ENCODE measurements at places on chromosomes 4 and X.

DNA sequence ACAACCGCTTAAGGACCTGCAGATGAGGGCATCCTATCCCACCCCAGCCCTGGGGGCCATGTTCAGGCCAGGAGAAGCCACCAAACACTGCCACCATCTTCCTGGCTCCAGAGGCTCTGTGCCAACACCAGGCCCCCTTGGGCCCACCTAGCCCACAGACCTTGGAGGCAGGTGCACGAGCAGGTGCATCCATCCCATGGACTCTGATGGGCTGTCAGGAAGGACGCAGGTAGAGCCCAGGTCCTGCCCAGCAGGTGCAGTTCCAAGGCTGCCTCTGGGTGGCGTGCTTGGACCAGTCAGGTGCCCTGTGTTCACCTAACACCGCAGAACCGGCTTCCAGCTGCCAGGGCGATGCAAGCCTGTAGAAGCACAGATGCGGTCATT lies 22.8 kb upstream of the PDE6B start:
- DNase-seq = peak; percentile 69

- DNase-seq = no peak
Observed at GRCh38 chrX:912677-913076, 282.1 kb downstream of the SHOX start.

DNA sequence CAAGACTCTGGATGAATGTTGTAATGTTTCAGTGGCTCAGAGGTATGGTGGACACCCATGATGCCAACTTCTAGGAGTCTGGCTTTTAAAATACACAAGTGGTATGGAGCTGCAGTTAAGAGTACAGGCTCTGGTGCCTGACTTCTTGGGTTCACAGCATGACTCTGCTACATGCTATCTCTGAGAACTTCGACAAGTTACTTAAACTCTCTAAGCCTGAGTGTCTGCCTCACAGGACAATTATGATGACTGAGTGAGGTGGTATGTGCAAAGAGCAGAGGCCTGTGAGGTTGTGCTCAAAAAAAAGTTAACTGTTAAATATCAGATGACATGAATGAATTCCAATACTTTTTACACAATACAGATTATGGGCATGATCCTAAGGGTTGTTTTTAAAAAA lies 90.9 kb upstream of the SRD5A3 start:
- DNase-seq = no peak

DNA sequence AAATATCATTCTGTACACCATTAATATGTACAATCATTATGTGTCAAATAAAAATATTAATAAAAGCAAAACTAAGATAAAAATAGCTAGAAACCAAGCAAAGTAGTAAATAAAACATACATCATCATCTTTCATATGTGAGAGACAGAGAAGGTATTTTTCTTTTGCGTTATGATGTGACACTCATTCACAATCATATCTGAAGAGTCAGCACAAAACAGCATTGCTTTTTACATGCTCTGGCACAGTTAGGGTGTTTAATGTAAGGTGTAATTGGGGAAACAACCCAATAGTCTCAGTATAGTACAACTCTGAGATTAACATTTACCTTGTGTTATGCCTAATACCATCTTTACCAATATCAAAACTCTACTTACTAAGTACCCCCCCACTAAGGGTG lies 376.6 kb downstream of the TMA16 start:
- no peak for DNase-seq

- DNase-seq = no peak
Observed at GRCh38 chrX:39244147-39244546, 442.9 kb downstream of the MID1IP1 start.

DNA sequence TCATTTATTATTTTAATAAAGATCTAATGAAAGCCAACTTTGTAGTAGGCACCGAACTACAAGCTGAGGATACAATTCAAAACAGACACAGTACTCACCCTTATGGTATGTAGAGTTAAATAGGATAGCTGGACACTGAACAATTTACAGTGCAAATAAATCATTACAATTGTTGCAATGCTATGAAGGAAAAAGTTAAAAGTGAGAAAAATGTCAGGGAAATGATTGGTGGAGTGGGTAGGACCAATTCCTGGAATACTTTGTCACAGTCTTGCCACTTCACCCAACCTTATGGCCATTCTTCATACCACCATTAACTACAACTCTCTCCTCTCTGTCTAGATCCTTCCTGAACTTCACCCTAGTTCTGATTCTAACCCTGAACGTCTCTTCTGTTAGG lies 70.1 kb upstream of the CCSER1 start:
- DNase-seq = no peak

GRCh38 chr4:103915224-103915869 lies 195.6 kb upstream of the TACR3 start:
- no peak for DNase-seq

- no peak for DNase-seq
Observed at GRCh38 chr4:52069571-52069970, 18.5 kb downstream of the SPATA18 start.

DNA sequence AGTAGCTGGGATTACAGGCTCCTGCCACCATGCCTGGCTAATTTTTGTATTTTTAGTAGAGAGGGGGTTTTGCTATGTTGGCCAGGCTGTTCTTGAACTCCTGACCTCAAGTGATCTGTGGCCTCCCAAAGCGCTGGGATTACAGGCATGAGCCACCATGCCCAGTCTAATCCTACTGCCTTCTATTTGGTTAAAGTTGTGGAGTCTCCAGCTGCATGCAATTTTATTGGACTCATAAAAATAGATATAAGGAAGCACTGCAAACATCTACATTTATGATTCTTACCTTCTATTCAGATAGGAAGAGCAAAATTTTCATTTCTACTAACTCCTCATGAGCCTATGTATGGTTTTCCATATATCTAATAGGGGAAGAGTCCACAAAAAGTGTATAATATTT lies 13.7 kb downstream of the RIPPLY1 start:
- DNase-seq = no peak

DNA sequence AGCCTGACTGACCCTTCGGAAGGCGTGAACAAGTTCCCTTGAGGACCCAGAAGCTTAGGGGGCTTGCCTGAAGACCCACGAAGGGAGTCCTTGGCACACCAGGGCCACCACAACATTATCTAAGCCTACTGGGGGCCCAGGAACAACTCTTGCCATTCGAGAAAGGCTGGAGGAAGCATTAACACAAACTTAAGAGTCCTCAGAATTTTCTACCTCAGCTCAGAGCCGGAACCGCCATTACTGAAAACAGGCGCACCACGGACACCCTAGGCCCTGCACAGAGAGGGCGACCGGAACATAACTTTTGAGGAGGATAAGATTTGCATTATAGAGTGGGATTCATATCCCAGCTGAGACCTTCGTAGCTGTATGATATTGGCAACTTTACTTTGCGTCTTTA lies 229.1 kb downstream of the ADAM29 start:
- DNase-seq = no peak

- DNase-seq = no peak
Observed at GRCh38 chr4:31114816-31115215, 394.6 kb downstream of the PCDH7 start.

DNA sequence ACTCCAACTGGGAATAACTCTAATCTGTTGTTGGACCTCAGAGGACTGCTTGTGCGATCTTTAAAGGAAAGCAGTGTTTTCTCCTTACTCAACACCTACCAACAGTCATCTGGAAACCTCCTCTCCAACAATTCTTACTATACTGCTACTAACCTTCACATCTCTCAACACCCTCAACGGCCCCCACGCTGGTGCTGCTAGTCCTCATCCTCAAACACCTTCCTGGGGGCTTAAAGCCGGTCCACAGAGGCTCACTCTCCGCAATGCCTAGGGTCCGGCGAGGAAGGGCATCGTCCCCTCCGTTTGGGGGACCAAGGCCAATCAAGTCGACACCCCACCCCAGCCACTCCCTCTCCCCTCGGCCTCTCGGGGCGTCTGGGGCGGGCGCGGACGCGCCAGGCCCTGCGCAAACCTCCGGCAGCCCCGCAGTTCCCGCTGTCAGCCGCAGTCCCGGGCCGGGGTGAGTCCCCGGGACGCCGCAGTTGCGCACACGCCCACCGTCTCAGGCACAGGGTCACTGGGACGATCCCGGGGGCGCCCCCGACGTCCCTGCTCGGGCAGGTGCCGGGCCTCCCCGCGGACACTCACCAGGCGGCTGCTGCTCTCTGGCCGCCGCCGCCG lies 418 bp downstream of the TAB3 start:
- DNase-seq = no peak

- no peak for DNase-seq
Observed at GRCh38 chr4:144591401-144591800, 54.6 kb upstream of the HHIP start.

- DNase-seq = no peak
Observed at GRCh38 chr4:93384241-93384640, 444.3 kb upstream of the ATOH1 start.
